Activated CD4-positive, alpha-beta T cell treated with anti-CD3 and anti-CD28 coated beads for 24 hours (primary cell): ENCODE measurements at places on chromosomes 3 and 15.

GRCh38 chr3:139006051-139006716, at the start of gene PRR23A:
TSS of gene PRR23A (minus strand) at chr3:139006268. CDS start at chr3:139006268, 0 bp downstream.
- no peak for DNase-seq

- no peak for DNase-seq
Observed at GRCh38 chr15:69576948-69577351, 124.3 kb downstream of the RPLP1 start.

DNA sequence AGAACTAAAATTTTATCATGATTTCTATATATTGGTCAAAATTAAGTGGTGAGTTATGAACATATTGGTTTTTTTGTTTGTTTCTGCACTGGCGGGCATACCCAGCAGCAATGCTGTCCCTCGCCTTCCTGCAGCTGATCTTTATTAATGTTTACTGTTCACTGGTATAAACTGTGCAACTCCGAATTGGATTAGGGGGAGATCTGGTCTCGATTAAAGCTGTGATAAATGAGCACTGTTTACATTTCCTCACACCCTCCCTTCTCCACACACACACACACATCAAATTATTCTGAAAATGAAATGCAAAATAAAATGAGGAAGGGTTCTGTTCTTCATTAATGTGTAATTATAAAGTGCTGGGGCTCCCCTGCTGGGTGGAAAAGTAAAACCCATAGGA, 48.5 kb upstream of the DAZL start:
- no peak for DNase-seq

- DNase-seq, result no peak
Observed at GRCh38 chr3:148218222-148218621, 479.5 kb upstream of the AGTR1 start.

- DNase-seq, result no peak
Observed at GRCh38 chr3:17639765-17640164, 102.7 kb downstream of the TBC1D5 start.

GRCh38 chr3:10614168-10614567, 108.8 kb upstream of the ATP2B2 start:
- no peak for DNase-seq

- DNase-seq, result no peak
Observed at GRCh38 chr3:197494366-197495058, 61.3 kb downstream of the BDH1 start.

- DNase-seq, result no peak
Observed at GRCh38 chr3:71152892-71153265, 430.6 kb downstream of the FOXP1 start.

- DNase-seq, result no peak
Observed at GRCh38 chr3:143160437-143160836, 40.9 kb downstream of the CHST2 start.

GRCh38 chr3:53650424-53650823, 156.0 kb downstream of the CACNA1D start:
- DNase-seq, result no peak

- DNase-seq, result no peak
Observed at GRCh38 chr3:21055015-21055414, 696.0 kb downstream of the ZNF385D start.

GRCh38 chr3:16070707-16071106, 103.8 kb upstream of the GALNT15 start:
- DNase-seq, result no peak

DNA sequence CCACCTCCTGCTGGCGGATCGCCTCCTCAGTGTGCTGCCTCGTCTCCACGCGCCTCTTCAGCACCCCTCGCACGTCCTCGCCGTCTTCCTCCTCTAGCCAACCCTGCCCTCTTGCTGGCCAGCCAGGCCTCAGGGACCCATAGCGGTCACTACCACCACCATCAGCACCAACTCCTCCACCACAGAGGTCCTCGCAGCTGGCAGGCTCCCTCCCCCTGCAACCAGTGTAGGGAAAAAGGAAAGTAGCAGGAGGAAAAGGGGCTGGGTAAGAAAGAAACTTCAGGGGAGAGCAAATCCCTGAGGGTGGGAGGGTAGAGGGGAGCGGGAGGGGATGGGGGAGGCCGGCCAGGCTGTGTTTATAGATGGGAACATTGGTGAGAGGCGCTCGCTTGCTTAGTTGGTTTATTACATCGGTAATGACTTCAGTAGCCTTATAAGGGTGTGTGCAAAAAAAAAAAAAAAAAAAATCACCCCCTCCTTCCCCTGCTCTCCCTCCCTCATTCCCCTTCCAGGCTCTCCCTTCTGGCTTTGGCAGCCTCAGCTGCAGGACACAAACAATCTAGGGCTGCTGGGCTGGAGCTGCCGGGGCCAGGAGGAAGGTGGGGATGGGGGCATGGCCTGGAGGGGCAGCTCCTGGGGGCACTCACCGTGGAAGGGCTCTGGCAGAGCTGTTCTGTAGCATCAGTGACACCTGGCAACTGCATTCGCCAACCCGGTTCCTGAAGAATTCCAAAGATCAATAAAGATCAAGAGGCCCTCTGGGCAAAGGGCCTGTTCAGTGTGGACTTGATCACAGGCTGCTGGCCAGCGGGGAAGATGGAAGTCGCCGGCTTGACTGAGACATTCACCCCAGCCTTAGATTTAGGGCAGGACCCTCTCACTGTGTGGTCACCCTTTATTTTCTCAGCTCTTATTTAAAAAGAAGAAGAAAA, 116.2 kb upstream of the HACD2 start:
- no peak for DNase-seq

DNA sequence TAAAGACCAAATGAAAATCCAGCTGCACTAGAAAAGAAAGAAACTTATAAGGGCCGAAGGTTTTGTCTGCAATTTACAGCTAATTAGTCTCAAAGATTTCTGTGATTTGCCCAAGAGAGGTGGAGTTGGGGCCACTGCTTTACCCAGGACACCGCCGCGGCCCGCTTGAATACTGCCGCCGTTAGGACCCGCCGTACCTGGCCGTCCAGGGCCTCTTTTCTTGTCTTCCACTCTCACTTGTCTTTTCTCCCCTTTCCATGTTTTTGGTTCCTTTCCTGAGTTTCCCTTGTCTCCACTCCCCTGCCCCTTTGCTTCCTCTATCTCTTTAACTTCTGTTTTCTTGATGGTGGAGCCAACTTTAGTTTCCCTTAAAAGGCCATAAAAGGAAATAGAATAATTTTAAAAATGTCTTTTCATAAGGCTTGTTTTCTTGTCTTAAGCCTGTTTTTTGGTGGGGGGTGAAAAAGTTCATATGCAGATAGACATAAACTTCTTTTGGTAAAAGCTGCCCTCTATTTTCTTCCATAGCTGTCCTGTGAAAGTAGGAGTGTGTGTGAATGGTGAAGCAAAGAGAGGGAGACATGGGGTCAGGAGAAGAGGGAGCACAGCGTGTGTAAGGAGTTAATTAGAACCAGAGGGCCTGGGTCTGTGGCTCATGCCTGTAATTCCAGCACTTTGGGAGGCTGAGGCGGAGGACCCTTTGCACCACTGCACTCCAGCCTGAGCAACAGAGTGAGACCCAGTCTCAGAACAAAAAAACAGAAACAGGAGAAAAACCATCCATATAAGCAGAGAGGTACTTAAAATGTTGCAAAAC, 16.0 kb upstream of the CCNL1 start:
- no peak for DNase-seq

- no peak for DNase-seq
Observed at GRCh38 chr15:95277266-95277665, 1045.9 kb downstream of the MCTP2 start.

DNA sequence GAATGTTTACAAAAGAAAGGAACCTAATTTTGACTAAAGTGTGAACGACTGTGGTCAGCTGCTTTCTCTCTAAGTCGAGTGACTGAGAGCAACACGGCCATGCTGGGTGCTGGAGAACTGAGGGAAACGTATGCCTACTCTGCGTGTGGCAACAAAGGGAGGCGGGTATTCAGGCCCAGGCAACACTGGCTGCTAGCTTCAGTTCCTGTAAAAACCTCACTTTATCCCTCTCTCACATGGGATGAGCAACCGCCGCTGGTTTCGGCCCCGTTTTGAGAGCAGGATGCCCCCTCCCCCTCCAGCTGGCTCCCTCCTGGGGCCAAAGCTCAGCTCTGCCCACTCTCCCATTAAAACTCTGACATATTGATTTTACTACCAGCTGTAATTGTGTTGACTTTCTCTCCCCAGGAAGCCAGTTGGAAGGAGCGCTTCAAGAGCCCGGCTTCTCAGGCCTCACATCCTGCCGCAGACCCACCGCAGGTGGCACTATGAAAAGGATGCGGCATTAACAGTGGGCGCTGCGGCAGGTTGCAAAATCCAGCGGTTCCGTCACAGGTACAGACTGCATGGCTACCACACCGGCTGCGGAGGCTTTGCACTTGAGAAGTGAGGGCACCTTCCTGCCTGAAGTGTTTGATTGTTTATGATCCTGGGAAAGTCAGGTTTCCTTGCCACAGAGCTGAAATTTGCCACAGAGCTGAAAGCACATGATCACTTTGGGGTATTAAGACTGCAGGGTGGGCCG, 12.7 kb downstream of the PLXND1 start:
- DNase-seq, result peak; percentile 57

DNA sequence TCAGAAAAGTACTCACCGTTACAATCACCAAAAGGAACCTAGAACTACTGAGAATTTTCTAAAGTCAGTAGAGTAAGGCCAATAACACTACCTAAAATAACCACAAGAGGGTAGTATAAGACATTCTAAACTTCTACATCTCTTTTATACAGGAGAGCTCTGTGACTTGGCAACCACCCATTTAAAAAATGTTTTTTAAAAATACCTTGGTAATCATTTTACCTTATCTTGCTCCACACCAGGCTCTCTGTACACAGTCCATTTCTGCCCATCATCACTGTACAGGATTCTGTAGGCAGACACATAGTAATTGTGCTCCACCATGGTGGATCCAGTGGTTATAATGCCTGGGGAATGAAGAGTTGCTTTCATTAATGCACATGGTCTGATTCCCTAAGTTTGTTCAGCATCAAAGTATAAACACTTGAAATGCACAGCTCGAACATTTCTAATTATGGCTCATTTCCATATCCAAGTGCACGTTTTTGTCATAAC, 54.5 kb downstream of the ST3GAL6 start:
- DNase-seq, result no peak

- DNase-seq, result no peak
Observed at GRCh38 chr3:5260992-5261501, 73.5 kb downstream of the EDEM1 start.

DNA sequence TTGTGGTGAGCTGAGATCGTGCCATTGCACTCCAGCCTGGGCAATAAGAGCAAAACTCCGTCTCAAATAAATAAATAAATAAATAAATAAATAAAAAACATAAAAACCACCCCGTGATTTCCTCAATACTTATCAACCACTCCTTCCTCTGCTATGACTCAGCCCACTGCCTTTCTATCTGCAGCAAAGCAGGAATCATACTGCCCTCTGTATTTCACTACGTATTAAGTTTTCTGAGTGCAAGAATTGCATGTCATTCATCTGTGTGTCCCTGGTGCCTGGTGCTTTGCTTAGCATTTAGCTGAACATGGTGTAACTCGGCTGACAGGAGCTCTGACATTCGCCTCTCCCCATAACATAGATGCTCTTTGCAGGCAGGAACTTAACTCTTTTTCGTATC, 7.1 kb downstream of the LSG1 start:
- no peak for DNase-seq

DNA sequence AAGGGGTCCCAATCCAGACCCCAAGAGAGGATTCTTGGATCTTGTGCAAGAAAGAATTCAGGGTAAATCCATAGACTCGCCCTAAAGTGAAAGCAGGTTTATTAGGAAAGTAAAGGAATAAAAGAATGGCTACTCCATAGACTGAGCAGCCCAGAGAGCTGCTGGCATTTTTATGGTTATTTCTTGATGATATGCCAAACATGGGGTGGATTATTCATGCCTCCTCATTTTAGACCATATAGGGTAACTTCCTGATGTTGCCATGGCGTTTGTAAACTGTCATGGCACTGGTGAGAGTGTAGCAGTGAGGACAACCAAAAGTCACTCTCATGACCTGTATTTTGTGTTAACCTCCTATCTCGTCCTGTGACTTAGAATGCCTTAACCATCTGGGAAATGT, 142.2 kb downstream of the DOCK3 start:
- no peak for DNase-seq

DNA sequence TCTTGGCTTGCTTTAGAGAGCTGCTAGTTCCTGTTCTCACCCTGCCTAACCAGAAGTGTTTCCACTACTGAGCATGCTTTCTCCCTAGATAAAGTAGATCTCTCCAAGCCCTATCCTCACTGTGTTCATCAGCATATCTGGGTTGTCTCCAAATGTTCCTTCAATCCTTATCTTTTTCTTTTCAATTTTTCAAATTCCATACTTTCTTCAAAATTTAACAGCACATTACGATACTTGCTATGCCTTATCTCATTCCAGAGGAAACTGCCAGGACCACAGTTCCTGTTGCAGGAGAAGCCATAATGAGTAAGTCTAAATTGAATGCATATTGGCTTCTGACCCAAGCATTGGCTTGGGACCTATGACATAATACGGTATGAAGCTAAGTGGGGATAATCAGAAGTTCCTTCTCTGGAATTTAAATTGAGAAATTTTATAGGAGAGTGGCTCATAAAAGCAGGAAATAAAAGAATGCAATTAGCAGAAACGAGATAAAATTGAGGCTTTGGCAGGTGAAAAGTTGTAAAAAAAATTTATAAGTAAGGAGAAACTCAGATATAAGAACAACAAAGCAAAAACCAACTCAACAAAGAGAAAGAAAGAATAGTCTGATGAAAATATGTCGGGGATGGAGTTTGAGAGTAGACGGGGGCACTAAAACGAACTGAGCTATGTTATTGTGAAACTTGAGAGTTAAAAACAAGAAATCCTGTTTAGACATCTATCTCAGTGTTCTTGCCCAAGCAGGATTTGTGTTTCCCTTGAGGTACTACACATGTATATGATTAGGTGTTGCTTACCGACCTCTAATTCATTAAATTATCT, 631.7 kb upstream of the CCDC54 start:
- DNase-seq, result no peak

DNA sequence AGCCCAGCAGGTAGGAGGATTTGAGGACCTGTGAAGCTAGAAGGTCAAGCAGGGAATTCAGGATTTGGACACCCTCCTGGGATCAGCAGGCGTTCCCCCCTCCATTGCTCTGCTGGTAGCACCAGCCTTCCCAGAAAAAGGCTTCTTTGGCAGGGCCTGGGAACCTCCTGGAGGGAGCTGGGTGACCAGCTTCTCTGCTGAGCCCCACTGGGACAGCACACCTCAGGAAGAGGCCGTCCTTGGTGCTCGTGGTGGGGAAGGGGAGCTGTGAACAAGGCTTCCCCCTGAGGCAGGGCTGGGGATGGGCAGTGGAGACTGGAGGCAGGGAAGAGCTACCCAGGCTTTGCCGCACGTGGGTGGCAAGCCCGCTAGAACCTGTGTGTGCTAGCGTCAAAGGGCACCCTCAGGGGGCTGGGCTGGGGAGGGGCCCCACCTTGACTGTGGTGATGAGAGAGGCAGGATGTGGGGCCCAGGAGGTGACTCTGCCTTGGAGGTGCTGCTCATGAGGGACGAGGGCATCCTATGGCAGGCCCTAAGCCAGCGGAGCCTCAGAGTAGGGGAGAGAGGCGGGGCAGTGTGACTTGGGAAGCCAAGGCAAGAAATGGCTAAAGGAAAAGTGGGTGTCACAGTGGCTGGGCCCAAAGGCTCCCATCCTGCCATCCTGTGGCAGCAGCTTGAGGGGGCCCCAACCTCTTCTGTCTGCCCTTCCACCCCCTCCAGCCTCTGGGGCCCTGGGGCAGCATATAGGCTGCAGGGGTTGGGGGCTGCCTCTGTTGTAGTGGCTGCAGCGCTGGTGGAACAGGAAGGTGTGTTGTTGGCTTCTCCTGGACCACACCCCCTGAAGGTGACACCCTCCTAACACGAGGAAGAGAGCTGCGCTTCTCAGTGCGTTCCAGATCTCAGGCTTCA, 20.7 kb downstream of the KLF13 start:
- DNase-seq, result peak; percentile 79
